ENCODE measurements at places on chromosomes 7 and 10. TPM values are rescaled to one million over a fixed set of nuclear protein-coding genes. Genes with fewer than 3 reads are reported as not detected.

GRCh38 chr10:71404503-71405295 lies 8.0 kb downstream of the CDH23 start:
- DNase-seq, result peak; percentile 21

DNA sequence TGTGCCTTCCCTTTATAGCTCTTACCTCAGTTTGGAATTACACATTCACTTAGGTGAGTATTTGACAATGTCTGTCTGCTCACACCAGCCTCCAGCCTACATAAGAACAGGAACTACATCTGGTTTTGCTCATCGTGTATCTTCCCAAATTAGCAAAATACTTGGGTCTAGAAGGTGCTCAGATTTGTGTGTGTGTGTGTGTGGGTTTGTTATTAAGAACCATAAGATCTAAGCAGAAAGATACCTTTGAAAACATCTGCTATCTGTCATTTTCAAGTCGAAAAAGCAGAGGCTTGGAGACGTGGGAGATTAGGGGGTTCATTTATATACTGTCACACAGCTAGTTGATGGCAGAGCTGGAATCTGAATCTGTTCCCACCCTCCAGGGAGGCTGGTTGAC lies 14.8 kb upstream of the LAMB4 start:
- DNase-seq, result no peak

CYP3A4 gene
- total RNA-seq, result 0.14 TPM

NME8 gene
- not detected for total RNA-seq

DNA sequence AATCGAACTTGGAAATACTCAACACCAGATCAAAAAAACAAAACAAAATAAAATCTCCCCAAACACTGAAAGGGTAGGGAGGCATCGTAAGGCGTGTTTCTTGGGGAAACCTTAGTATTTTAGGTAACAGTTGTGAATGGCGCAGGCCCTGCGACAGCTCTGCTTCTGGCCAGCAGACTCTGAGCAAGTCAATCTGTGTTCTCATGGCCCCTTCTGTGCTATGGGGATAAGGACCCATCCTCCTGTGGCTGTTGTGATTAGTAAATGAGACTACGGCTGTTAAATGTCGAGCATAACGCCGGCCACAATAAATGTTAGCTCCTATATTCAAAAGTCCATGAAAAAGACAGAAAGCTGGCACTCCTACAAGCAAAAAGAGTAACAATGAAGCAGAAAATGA lies 27.0 kb downstream of the RPP38 start:
- no peak for DNase-seq

DNA sequence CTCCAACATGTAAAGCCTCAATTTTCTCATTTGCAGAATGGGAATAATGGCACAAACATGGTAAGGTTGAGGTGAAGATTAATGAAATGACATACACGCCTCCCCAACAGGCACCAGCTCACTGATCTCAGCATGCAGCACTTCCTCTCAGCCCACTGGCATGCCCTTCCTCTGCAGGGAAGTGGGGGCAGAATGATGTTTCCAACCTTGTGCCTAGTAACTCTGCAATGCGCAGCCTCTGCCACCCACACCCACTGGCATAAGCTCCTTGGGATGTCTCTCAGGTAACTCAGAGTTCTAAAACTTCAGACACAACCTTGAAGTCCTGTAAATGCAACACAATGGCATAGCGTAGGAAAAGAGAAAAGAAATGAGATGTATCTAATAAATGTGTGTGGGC lies 540.7 kb downstream of the HTR7 start:
- DNase-seq, result no peak

- no peak for DNase-seq
These were observed 570.3 kb downstream of the DNAJB6 start for GRCh38 chr7:157907091-157907490.

STEAP1 gene
- total RNA-seq, result 0.35 TPM

GRCh38 chr7:134637934-134638719 lies 8.5 kb upstream of the BPGM start:
- no peak for DNase-seq

- DNase-seq, result no peak
These were observed 94.2 kb downstream of the MYL10 start for GRCh38 chr7:101534873-101535272.

MAGI2 gene
- 37.1 TPM for total RNA-seq

- no peak for DNase-seq
These were observed 60.7 kb upstream of the AGK start for GRCh38 chr7:141490474-141490873.

GRCh38 chr7:1287752-1288201 lies 55.1 kb downstream of the UNCX start:
- DNase-seq, result no peak

DNA sequence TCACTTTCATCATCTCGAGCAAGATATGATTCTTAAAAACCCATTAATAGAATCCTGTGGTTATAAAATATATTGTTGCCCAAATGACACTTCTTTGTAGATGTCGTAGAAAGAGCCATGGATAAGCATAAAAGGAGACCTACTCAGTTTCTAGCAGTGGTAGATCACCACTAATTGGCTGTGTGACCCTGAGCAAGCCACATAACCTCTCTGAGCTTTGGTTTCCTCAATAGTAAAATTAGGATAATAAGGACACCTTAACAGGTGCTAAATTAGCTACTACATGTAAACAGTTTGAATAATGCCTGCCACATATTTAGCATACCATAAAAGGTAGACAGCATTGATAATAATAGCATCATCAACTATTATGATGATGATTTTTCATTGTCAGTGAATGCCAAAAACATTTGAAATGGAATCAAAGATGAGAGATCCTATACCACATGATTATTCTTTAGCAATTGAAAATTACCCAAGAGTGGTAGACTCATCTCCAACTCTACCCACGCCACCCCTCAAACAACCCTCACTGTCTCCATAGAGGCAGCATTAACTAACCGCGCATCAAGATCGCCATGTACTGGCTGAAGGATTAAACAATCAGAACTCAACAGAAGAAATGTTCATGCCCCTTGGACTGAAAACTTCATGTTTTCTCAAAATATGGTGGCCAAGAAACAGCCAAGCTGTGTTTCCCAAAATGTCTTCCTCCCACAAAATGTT lies 45.8 kb downstream of the CHST15 start:
- DNase-seq, result no peak

- DNase-seq, result peak; percentile 61
These were observed 8.5 kb downstream of the ZDHHC16 start for GRCh38 chr10:97454330-97455036.

DGKB gene
- 0.18 TPM for total RNA-seq

GRID1 gene
- 2.4 TPM for total RNA-seq

- DNase-seq, result no peak
These were observed 30.2 kb upstream of the NRCAM start for GRCh38 chr7:108486291-108486966.

- DNase-seq, result no peak
These were observed 318.4 kb upstream of the KAT6B start for GRCh38 chr10:74507951-74508350.

C10orf95 gene
- not detected for total RNA-seq

CCL26 gene
- not detected for total RNA-seq

- no peak for DNase-seq
These were observed 31.5 kb downstream of the TMEM248 start for GRCh38 chr7:66952343-66953043.

Data from adrenal gland (tissue), 19 donors.